ENCODE measurements at places on chromosomes 6 and 20. TPM values are rescaled to one million over a fixed set of nuclear protein-coding genes. Genes with fewer than 3 reads are reported as not detected.

DNA sequence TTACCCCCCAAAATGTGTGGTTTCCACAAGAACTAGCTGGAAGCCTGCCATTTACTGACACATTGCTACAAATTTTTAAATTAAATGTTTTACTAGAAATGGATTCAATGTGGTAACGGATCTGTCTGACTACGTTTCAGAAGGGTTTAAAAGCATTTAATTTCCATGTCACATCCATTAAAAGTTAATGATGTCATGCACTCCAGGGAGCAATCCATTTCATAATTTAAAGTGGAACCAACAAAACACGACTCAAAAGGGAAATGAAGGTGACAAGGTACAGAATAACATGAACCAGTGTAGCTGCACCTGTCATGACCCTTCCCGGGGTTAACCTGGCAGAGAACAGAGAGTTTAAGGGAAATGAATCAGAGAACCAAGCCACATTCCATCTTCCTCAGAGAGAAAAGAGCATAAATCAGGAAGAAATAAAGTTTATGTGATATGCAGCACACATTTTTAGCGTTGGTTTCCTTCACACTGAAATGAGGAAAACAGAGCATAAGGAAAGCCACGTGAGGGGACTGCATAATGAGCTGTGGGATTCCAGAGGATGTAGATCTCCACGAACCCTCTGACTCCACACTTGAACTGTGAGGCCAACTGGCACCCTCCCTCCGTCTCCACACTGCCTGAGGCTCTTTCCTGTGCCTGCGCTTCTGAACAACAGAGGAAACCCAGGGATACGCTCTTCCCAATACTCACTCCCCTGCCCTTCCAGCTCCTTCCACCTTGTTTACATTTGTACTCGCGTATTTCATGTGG is 170.3 kb upstream of the AHI1 start:
- DNase-seq = no peak

Gene FAM209B
- not detected for total RNA-seq

DNA sequence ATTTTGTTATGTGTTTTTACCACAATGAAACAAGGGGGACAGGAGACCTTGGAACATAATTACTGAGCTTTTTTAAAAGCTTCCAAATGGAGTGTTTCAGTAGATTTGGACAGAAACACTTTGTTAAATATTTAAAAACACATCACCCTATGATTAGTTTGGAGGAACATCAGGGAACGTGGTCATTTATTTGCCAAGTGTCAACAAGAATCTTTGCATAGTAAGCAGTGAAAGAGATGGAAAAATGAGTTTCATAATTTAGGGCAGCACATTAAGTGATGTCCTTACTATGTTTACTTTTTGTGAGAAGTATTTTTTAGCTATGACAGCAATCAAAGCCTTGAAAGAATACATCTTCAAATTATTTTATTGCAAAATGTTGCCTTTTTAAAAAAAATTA is 82.6 kb downstream of the PROKR2 start:
- no peak for DNase-seq

Gene TCF21
- total RNA-seq = 9.6 TPM

GRCh38 chr6:168097621-168098430 is 18.8 kb upstream of the FRMD1 start:
- no peak for DNase-seq

Gene C6orf141
- 5.4 TPM for total RNA-seq

Gene C6orf15
- not detected for total RNA-seq

DNA sequence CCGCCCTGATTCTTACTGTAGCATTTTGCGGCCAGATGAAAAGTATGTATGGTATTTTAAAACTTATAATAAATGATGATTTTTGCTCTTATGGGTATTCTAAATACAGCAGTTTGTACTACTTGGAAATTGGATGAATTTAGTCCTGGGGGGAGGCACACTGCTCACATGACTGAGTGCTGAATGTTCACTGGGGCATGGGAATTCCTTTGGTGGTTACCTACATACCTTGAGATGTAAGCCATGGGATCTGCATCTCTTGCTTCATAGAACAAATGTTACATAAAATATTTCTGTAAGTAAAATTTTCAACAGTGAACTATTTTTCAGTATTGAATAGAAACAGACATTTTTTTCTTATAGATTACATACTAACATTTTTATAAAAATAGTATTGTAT is 71.1 kb downstream of the FIG4 start:
- no peak for DNase-seq

DNA sequence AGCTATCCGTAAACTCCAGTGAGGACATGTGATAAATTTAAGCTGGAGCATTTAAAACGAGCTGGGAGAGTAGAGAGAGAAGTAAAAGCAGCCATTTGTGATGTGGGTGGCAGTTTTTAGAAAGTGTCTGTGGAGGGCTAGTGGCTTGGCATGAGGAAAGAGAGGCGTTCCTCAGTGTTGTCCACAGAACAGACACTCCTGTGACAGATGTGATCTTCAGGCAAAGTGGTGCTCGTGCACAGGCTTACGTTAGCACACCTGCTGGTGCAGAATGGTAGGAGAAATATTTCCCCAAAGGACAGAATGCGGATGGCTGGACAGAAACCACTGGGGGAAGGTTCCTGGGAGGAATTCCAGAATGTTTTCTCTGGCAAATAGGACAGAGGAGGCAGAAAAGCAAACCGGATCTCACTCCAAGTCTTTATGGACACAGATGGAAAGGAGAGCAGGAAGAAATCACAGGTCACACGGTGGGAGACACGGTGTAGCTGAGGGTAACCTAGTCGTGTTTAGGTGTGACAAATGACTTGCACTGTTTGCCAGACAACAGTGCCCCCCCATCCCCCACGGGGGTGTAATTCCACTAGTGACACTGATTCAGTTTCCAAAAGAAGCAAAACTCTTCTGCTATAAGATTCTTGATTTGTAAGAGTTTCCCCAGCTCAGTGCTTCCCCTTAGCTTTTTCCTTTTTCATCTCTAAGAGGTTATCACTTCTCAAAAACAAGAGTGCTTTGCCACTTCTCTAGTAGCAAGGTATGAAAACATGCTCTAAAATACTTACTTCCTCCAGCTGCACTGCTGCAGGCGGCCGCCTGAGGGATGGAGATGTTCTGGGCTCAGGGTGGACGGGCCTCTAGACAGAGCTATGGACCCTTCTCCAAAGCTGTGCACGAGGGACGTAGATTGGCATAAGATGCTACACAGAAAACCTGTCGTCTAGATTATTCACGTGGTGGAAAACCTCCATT is 293.2 kb downstream of the QKI start:
- no peak for DNase-seq

DNA sequence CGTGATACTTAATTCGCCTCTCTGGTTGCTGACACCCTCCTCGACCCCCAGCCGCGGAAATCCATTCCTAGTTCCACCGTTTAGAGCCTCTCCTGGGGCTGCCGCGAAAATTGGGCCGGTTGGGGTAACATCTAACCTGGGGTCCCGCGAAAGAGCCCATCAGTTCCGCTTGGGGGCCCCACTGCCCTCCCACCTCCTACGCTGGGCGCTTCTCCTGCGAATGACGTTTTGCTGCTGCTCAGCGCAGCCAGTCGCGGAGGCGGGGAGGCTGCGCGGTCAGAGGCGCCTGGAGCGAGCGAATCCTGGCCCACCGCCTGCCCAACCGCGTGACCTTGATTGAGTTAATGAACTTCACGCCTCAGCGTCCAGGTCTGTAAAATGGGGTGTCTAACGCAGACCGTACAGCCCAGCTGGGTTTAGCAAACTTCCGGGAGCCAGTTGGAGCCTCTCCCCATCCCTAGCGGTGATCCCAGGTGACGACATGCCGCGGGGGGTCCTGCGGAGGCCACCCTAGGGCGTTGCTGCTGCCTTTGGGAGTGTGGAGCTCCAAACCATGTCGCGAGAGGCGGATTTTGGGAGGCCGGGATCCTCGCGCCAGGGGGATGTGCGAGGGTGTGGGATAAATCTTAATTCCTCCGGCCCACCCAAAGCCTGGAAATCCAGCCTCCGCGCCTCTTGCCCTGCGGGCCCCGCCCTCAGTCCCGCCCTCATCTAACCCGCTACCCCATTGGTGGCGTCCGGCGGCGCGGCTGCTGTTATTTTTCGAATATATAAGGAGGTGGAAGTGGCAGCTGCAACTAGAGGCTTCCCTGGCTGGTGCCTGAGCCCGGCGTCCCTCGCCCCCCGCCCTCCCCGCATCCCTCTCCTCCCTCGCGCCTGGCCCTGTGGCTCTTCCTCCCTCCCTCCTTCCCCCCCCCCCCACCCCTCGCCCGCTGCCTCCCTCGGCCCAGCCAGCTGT is at the start of gene CDC25B:
Gene CDC25B (plus strand): TSS at position 800 of the 958 bp plus-strand sequence. CDS start 222 bp downstream, outside the sequence.
- peak; percentile 96 for DNase-seq

Gene ZNF133
- total RNA-seq = 11.8 TPM

GRCh38 chr20:23244916-23245552 is 105.6 kb upstream of the NXT1 start:
- no peak for DNase-seq

DNA sequence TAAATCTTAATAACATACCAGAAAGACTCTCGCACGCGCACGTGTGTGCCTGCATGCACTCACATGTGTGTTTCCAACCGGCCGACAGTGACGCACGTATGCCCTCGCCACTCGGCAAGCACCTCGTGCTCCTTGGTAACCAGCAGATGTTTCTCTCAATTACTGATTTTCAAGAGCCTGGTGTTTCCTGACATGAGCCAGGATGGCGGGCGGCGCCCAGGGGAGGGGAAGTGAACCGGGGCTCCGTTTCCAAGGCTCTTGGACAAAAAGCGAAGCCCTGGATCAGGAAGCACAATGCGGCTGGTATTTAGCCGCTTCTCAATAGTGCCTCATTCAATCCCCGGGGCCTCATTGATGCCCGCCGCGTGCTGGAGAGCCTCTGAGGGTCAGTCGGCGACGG is 37.7 kb downstream of the PMEPA1 start:
- no peak for DNase-seq

DNA sequence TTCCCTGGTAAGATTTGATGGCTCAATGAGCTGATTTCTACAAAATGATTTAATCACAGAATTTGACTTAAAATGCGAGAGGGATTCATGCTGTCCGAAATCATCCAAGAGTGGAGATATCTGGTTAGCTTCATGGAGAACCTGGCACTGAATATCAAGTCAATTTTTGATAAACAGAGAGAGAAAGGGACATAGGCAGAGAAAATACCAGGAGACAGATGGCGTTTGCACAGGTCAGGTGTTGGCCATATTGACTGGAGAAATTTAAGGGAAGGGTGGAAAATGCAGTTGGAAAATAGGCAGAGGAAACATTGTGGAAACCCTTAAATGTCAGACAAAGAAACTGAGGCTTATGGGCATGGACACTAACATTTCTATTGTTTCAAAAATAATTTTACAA is 47.0 kb downstream of the BCAS1 start:
- DNase-seq = no peak

- no peak for DNase-seq
These were observed 249.8 kb upstream of the ID4 start for GRCh38 chr6:19587238-19587942.

GRCh38 chr20:32585011-32585585 is at the start of gene NOL4L:
Gene NOL4L, minus strand, starts transcription at chr20:32585333. Its CDS starts 443 bp downstream, at chr20:32584890.
- peak; percentile 62 for DNase-seq

- DNase-seq = no peak
These were observed 35.1 kb downstream of the NT5E start for GRCh38 chr6:85484948-85485347.

Gene LY6G6F
- not detected for total RNA-seq

DNA sequence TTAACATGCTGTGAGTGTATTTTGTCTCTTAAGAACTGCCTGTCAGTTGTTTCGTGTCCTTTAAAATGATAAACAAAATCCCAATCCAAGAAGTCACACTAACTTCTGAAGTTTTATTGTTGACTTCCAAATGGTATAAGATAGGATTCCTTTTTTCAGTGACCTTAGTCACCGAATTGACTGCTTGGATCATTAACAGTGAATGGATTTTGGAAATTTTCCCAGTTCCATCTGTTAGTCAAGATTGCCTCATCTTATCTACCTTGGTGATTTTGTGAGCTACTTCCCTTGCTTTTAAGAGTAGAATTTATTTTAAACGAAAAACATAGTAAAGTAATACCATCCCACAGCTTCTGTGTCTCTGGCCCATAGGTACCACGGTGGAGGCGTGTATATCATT is 14.9 kb downstream of the RIOK1 start:
- DNase-seq = no peak

Gene ZDHHC14
- 10.0 TPM for total RNA-seq

- no peak for DNase-seq
These were observed 39.2 kb downstream of the DPPA5 start for GRCh38 chr6:73314577-73315492.

GRCh38 chr6:161301338-161301737 is 27.5 kb upstream of the AGPAT4 start:
- DNase-seq = no peak

Gene KHDRBS2
- total RNA-seq = 1.1 TPM

Gene BPIFA1
- total RNA-seq = not detected

DNA sequence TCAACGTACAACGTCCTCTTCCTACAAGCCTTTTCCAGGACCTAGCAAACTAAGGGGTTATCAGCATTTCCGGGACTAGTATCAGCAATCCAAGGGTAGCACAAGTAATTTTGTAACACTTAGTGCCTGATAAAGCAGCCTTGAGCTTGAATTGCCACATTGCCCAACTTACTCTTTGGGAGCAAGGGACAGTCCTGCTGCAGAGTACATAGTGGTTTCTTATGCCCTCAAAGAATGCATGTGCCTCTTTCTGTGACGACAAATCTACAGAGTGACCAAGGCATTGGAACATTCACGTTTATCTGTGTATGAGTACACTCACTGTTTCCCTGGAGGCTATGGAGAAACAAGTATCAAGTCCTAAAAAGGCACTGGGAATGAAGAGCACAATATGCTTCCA is 3.2 kb upstream of the ID4 start:
- DNase-seq = no peak

Gene ZNF184
- total RNA-seq = 6.0 TPM

GRCh38 chr6:30319146-30319835 is 7.4 kb upstream of the TRIM39 start:
- DNase-seq = no peak

DNA sequence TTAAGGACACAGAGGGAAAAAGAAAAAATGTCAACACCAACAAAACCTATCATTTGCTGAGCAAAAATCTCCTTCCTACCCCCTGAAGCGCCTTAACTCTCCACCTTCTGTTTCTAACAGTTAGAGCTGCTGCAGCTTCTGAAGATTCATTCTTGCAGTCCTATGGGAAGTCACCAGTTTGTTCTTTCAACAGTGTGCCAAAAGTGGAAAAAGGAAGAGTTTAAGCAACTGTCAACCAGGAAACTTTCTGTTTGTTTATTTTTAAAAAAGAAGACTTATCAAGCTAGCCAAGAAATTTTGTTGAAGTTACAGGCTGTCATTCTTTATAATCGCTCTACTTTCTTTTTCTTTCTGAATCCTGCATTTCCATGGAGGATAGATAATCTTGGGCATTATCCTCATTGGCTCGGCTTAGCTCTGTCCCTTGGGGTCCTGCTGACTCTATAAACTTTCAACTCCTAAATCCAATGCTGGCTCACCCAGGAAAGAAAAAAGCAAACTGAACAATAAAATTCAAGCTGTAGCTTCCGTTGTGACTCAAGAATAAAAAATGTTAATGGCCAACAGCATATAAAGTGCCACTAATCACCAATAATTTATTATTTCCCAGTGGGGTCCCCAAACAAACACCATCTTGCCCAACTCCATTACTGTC is 172.8 kb upstream of the CITED2 start:
- DNase-seq = no peak

All from mucosa of descending colon (tissue), 3 donors.